Left kidney (tissue), 8 donors: ENCODE measurements at places on chromosomes 5 and 9.

GRCh38 chr5:36206913-36207312, 34.8 kb downstream of the NADK2 start:
- DNase-seq = no peak

- DNase-seq = peak; percentile 2
Observed at GRCh38 chr9:5263351-5264218, 32.4 kb downstream of the INSL4 start.

- peak; percentile 55 for DNase-seq
Observed at GRCh38 chr5:170315154-170315553, 17.6 kb upstream of the LCP2 start.

GRCh38 chr5:78102500-78102899, 192.0 kb downstream of the AP3B1 start:
- DNase-seq = no peak

- DNase-seq = no peak
Observed at GRCh38 chr5:77302247-77302646, 91.8 kb downstream of the PDE8B start.

GRCh38 chr5:157650991-157651611, 1.1 kb downstream of the SOX30 start:
- DNase-seq = no peak

GRCh38 chr5:139631520-139632165, 16.5 kb upstream of the CXXC5 start:
- DNase-seq = no peak

DNA sequence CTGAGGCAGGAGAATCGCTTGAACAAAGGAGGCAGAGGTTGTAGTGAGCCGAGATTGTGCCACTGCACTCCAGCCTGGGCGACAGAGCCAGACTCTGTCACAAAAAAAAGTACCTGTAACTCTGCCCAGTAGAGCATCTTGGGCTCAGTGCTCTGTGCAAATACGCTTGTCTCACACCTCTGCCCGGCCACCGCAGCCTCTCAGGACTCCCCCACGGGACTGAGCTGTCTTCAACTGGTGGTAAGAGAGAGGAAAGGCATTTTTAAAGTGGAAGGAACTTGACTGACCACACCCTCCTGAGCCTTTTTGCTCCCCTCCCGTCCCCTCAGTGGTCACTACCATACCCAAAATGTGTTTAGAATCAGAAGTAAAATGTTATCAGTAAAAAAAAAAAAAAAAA, 174.3 kb upstream of the PIK3R1 start:
- DNase-seq = no peak

DNA sequence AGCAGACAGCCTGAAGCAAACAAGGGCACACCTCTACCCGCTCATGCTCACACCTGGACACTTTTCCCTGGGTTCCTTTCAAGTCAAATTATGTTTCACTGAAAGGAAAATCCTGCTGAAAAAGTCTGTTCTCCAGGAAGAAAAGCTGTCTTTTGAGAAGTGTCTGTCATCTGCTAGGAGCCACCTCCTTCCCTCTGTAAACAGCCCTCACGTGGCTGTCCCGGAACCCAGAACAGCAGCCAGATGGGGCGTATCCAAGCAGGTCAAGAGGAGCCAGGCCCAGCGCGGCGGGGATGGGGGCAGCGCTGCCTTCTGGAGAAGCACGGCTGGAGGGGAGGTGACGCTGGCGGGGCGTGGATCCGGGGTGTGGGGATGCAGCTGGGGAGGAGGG, at the start of gene PNPLA7:
PNPLA7 (minus strand) TSS at position 172 of the 391 bp plus-strand sequence. CDS start 205 bp downstream, outside the sequence.
- DNase-seq = peak; percentile 87

GRCh38 chr5:90144625-90145327, 264.8 kb downstream of the CETN3 start:
- DNase-seq = no peak

DNA sequence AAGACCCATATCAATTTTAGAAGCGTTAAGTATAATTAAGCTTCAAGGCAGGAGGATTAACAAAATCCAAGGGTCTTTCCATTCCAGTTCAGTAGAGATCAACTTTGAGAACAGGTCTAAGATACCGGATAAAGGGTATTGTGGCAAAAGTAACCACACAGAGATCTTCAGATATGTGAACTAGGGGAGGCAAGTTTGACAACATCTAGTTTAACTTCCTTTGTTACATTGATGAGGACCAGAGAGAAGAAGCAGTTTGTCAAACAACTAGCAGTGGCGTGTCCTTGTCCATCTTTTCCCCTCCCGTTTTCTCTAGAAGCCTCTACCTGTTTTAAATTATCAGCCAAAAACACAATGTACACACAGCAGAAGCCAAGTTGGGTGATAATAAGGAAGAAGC, 8.6 kb downstream of the SLC36A2 start:
- DNase-seq = no peak

GRCh38 chr5:74919041-74919440, 52.9 kb upstream of the FAM169A start:
- DNase-seq = no peak

DNA sequence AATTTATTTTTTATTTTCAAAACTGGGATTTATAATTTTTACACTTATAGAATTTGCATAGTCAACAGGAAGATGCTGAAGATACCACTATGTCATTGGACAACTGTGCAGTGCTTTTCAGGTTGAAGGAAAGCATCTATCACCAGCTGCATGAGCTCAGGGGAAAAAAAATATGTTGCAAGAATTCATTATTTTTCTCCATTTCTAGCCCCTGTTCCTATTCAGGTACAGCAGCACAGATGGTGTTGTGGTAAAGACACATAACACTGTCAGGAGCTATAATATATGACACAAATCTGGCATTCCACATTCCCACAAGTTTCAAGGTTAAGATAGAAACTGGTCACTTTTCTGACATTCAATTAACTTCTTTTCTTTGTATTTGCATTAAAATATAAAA, 1088.6 kb downstream of the MAT2B start:
- DNase-seq = no peak

- no peak for DNase-seq
Observed at GRCh38 chr5:1864896-1865440, 17.8 kb downstream of the IRX4 start.

GRCh38 chr9:21078702-21079101, 960 bp upstream of the IFNB1 start:
- no peak for DNase-seq

DNA sequence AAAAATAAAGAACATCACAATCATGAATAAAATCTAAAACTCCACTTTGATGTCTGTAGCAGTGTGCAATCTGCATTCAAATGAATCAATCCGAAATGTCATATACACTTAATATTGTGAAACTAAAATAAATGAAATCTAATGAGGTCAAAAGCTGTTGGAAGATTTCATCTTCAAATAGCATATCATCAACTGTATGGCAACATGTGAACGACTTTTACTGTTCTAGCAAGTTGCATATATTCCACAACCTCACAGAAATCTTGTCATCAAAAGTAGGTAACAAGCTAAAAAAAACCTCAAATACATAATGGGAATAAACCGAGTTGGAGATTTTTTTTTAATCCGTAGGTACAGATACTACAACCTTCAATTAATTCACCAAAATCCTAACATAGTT, 1.2 kb downstream of the PTBP3 start:
- DNase-seq = no peak

DNA sequence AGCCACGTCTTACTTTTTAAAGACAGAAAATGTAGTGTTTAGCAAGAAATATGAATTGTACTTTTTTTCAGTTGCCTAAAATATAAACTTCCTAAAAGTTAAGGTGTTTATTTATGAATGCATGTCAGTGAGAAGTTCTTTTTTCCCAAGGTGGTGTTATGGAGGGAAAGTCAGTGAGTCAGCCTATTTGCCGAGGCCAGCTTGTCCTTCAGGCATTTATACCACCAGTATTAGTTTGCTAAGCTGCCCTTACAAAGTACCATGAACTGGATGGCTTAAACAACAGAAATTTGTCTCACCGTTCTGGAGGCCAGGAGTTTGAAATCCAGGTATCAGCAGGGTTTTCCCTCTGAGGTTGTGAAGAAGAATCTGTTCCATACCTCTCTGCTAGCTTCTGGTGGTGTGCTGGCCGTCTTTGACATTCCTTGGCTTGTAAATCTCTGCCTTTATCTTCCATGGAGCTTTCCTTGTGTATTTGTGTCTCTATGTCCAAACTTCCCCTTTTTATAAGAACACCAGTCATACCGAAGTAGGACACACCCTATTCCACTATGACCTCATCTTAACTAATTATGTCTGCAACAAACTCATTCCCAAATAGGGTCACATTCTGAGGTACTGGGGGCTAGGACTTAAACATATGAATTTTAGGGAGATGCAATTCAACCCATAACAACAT, 38.4 kb downstream of the PRKACG start:
- DNase-seq = no peak

GRCh38 chr5:405421-405820, 37.6 kb upstream of the EXOC3 start:
- no peak for DNase-seq

DNA sequence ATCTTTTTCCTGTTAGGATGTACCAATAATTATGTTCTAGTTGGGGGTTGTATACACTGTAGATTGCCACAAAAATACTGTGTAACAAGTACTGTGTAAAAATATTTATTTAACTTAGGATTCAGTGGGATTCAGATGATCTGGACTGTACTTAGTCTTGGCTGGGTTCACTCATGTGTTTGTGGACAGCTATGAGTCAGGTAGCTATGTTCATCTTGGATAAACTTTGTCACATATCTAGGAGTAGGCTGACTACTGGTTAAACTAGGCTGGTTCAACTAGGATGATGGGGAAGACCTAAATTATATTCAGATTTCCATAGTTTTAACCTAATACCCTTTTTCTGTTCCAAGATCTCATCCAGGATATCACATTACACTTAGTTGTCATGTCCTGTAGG, 32.1 kb upstream of the TNFSF15 start:
- no peak for DNase-seq

DNA sequence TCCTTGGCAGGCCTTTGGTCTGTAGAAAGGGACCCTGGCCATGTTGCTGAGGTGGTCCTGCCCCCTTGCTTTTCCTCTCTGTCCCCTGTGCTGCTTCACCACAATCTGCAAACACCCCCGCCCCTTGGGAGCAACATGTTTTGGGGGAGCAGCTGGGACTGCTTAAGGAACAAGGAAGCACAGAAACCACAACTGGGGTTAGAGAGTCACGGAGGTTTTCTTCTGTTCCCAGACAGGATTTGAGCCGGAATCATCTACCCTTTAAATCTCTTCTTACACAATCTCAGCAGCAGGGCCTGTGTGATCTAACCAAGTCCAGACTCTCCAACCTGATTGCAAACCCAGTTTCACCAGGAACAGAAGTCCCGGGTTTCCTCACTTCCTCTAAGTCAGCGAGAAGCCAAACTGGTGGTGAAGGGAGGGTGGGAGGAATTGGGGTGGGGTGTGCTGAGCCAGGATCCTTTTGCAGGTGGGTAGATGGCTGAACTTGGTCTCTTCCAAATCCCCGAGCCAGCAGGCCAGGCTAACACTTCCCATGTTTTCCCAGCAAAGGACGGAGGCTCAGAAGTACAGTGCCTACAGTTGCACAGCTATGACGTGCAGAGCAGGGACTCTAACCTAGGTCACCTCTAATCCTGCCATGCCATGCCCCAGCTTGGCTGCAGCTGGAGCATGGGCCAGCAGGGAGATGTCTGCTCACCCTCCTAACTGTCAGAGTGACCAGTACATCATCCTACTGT, 25.0 kb downstream of the SH3PXD2B start:
- no peak for DNase-seq

- DNase-seq = no peak
Observed at GRCh38 chr9:125125523-125125922, 17.8 kb downstream of the SCAI start.
